Naive B cell (primary cell): ENCODE measurements at places on chromosomes 7 and 10.

- no peak for DNase-seq
Measured at GRCh38 chr10:98488669-98489430, 42.1 kb upstream of the HPS1 start.

- DNase-seq: no peak
Measured at GRCh38 chr7:36207451-36208291, 54.6 kb downstream of the EEPD1 start.

GRCh38 chr7:3636131-3636860 is 335.2 kb downstream of the SDK1 start:
- DNase-seq: no peak

- DNase-seq: no peak
Measured at GRCh38 chr7:157377436-157378124, 40.8 kb downstream of the DNAJB6 start.

GRCh38 chr10:51706225-51706624 is 6.8 kb upstream of the CSTF2T start:
- DNase-seq: no peak

- no peak for DNase-seq
Measured at GRCh38 chr7:52940481-52940880, 95.0 kb upstream of the POM121L12 start.

DNA sequence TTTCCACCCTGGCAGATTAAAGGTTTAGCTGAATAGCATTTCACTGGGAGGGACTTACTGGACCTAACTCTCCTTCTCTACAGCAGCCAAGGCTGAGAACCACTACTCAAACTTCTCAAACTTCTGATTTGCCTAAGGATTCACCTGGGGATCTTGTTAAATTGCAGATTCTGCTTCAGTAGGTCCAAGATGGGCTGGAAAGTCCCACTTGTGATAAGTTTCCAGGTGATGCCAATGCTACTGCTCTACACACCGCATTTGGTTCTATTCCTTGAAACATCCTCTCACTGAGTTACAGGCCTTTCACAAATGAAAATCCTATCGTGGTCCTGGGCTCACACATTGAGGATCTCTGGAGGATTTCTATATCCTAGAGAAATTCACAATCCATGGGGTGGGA is 147.9 kb downstream of the CHCHD3 start:
- no peak for DNase-seq

GRCh38 chr7:2079332-2080059 is 153.2 kb downstream of the MAD1L1 start:
- peak; percentile 59 for DNase-seq

DNA sequence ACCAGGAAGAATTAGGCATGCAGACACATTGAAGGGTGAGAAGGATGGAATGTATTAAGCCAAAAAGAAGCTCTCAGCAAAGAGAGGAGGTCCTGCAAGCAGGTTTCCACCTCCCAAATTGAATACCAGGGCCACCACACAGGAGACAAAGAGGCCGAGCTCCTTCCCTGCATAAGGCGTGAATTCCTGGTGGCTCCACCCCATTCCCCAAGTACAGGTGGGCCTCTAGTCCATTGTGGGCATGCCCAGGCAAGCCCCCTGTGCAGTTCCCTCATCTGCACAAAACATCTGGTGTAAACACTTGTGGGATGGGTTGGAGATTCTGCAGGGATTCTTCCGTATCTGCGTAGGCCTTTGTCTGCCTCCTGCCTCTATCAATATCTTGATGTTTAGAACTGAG is 817.5 kb downstream of the NRG3 start:
- no peak for DNase-seq

DNA sequence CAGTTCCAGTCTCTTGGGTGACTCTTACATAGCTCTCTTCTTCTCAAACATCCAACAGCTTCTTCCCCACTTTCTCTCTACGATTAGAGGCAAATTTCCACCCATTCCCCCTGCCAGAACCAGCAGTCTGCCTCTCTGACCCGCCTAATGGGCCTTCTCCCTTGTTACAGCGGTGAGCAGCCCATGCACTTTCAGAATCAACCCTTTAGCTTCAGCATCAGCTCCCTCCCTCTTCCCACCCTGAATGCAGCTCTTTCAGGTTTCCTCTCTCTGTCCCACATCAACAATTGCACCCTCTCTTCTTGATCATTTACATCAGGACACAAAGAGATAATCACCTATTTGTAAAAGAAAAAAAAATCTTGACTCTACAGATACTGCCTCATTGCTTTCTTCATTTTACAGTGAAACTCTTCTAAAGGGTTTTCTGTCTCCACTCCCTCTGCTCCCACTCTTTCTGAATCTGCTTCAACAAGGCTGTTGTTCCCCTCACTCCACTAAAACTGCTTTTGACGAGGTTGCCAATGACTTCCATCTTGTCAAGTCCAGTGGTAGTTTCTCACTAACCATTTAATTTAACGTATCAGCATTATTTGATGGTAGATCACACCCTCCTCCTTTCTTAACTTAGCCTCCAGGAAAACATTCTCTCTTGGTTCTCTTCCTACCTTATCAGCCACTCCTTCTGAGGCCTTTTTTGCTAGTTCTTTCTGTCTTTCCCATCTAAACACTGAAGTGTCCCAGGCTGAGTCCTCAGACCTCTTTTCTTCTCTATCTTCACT is 106.6 kb downstream of the NPY start:
- no peak for DNase-seq

- no peak for DNase-seq
Measured at GRCh38 chr7:95169678-95170077, 154.7 kb downstream of the PON1 start.

DNA sequence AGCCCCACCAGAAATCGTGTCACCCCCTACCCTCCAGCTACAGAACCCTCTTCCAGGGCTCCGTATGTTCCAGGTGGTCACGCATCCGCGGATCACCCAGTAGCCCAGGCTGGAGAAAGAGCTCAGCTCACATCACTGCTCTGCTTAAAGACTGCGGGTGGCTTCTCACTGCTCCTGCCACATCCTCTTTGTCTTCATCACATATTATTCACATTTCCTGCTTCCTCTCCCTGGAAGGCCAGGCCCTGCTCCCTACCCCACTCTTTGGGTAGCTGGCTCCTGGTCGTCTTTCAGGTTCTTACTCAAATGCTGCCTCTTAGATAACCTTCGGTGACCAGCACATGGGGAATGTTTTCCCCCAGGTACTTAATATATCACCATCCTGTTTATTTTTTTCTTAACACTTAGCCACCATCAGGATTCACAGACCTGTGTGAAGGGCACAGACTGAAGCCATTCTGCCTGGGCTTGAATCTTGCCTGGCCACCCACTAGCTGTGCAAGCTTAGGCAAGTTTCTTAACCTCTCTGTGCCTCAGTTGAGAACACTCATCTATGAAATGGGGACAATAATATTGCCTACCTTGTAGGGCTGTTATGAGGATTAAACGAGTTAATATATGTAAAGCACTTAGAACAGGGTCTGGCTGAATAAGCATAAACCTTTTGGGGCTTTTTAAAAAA is 307.8 kb downstream of the PRPF18 start:
- DNase-seq: no peak

- no peak for DNase-seq
Measured at GRCh38 chr7:66055321-66055956, 20.2 kb upstream of the ASL start.

DNA sequence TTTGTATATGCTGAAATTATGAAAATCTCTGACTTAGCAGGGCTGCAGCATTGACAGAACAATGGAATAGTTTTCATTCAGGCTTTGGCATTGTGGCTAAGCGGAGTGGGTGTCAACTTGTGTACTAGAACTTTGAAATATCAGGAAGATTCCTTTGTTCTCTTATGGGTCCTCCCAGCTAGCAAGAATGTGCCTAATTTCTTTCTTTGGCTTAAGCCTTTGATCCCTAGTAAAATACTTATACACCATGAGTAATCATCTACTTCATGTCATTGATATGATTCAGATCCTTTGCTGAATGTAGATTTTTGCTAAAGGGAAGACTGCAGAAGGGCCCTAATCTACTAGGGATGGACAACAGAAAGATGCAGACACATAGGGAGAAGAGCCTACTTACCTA is 6.2 kb downstream of the AVL9 start:
- no peak for DNase-seq

DNA sequence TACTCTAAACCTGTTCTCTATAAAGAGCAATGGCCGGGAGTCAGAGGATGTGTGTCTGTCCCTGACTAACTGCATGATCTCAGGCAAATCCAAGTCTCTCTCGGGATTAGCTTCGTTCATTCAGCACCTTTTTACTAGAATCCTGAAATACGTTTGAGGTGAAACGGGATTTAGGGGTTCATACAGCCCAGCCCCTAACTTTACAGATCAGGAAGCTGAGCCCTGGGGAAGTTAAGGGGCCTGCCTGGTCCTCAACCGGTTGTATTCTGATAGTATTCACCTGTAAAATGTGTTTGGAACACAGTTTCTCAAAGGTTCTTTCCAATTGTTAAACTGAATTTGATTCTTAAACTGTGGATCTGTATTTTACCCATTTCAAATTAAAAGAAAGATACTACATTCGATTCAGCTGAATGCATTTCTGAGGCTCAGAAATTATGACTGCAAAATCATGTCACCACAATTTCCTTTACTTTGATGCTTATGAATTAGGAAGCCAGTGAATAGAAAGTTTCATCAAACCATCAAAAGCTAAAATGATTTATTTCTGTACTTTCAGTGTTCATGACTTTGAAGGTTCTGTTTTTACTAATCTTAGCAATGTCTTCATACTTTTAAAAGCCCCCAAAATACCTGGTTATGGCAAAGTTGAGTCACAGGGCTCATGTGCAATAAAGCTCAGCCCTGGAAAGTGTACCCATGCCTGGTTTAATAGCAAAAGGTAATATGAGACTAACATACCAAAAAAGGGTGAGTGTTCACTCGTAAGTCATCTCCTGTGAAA is 28.9 kb upstream of the EZH2 start:
- DNase-seq: no peak

DNA sequence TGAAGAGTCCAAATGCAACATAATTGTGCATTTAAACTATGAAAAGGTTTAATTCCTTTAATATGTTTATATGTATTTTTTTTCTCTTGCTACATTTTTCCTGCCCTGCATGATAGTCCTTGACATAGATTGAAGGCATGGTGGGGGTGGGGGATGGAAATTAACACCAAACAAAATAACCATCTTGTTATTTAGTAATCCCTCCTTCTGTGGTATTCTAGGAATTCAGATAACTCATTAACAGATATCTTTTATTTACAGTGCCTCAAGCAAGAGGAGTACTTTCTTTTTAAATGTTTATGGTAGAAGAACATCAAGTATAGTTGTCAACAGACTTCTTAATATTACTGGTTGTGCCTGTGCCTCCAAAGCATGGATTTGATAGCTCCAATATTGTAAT is 337.6 kb upstream of the SEMA3A start:
- no peak for DNase-seq

- DNase-seq: no peak
Measured at GRCh38 chr10:110613996-110614495, 30.1 kb upstream of the RBM20 start.

DNA sequence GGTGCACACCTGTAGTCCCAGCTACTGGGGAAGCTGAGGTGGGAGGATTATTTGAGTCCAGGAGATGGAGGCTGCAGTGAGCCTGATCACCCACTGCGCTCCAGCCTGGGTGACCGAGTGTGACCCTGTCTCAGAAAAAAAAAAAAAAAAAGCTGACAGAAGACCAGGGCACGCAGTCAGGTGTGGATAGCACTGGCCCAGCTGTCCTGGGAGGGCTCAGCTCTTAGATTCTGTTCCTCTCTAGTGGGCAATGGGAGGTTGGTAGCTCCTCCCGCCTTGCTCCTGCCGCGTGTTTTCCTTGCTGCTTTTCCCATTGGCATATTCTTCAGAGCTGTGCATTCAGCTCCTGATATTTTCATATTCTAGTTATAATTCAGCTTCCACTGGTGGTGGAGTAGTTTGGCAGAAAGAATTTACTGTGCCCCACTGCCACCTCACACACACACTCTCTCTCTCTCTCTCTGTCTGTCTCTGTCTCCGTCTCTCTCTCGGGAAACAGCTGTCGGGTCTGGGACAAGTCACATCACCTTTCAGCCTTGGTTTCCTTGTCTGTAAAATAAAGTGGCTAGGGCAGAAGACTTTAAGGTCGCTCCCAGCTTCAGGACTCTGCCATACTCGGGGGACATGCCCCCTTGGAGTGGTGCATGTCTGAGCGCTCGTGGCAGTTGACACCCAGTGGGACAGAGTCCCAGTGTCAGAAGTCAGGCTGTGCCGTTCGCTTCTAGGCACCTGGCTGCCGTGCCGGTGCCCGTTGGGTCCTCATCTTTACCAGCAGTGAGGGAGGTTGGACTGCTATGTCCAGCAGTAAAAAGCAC is 25.9 kb upstream of the ANKRD2 start:
- no peak for DNase-seq

DNA sequence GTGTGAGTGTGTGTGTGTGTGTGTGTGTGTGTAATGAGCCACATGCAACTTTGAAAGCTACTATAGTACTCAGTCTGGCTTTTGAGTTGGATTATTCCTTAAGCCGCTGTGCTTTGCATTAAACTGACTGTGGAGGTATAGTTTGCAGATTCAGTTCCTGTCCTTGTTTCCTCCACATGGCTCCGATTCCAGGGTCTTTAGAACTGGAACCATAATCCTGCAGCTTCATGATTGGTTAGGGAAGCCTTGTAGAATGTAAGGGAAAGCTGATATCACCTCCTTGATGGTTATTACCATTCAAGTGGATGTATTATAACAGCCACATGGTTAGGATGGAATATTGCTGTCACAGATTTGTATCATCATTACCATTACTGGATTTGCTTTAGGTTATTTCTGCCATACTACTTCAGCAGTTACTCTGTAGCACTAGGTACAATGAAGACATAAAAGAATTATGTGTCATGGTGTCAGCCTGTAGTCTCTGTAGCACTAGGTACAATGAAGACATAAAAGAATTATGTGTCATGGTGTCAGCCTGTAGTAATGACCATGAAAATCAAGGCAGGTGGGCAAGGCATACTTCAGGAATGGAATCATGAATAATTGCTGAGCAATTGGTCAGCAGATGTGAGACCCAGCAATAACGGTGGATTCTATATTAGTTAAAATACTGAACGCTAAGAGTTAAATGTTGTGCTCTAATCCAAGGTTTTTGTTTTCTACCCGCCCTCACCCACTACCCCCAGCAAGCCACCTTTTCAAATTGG is 275.1 kb upstream of the FZD1 start:
- no peak for DNase-seq

DNA sequence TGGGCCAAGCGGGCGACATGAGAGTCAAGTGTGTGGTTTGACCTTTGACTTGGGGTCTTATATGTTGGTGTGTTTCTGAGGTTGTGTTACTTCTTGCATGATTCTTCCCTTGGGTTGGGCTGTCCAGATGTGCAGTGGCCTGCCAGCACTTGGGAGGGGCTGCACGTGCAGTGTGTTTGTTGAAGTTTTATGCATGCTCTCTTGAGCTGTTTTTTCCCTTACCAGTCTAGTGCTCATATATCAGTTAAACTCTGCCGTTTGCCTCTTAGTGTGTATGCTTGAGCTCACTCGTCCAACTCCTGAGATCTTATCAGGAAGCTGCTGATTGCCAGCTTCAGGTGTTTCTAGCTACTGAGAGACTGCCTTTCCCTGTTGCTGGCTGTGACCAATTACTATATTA is 23.1 kb downstream of the SP4 start:
- no peak for DNase-seq

DNA sequence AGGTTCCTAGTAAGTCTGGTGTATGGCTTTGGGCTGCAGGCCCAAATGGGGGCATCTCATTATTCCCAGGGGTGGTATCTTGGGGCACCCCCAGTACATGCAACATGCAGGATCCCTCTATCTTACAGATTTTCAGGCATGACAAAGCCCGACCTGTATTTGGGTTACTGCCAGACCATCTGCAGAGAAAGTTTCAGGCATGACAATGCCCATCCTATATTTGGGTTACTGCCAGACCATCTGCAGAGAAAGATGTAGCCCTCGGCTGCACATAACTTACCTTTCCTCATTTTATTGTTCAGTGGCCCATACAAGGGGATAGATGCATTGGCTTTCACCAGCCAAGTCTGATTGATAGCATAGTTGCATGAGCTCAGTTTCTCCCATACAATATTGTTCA is 112.2 kb upstream of the RAB18 start:
- no peak for DNase-seq
